ENCODE measurements at places on chromosomes 11 and 22.
A peak's percentile ranks its signal among the peaks of the same experiment; 100 is the strongest.

DNA sequence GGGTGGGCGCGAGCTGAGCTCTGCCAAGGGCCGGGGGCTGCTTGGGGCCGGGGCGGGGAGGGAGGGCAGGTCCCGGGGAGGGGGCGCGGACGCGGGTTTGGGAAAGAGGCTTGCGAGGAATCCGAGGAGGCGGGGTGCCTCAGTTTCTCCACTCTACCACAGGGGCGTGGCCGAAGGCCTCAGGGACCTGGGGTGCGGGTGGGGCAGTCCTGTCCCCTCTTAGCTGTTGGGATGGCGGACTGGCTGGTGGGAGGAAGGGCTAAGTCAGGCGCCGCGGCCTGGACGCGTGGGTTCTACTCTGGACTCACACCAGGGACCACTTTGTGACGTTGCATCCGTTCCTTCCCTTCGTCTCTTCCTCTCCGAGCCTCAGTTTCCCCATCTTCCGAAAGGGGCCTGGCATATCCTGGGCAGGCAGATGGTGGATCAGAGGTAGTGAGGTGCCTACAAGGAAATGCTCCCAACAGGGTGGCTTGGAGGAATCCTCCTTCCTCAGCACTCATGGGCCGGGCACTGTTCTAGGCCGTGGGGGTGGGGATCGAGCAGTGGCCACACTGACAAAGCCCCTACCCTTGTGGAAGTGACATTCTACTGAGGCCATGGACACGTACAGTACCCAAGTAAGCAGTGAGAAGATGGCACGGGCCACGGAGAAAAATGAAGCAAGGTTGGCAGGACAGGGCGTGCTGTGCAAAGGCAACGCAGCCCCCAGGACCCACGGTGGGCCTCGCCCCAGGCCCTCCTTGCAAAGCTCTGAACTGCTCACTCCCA is 13.2 kb downstream of the IGLL1 start:
- DNase-seq = no peak

GRCh38 chr22:46292732-46293131 is 3.9 kb upstream of the GTSE1 start:
- DNase-seq = no peak

DNA sequence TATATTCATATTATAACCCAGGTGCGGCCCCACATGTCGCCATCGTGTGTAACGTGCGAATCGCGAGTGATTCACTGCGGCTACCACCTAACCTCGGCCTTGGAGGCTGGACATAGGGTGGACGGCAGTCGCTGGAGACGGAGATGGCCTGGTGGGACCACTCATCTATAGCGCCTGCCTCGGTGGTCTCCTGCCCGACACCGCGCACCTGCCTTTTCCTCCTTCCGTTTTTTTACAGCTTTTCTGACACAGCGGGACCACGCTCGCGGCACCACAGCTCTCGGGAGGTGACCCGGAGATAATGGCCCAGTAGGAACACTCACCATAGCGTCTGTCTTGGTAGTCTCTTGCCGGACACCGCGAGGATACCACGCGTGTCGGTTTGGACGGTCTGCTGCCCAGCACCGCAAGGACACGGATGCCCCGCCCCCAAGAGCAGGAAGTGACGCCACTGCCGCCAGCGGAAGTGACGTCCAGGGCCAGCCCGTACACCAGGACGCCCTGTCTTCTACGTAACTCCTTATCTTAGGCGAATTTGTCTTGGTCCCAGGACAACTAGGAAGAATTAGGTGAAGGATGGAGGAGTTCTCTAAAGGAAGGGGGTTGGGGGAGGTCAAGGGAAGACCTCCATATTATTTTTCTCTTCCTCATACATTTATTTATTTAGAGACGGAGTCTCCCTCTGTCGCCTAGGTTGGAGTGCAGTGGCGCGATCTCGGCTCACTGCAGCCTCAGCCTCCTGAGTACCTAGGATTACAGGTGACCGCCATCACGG is 6.4 kb downstream of the SNU13 start:
- peak; percentile 88 for DNase-seq

DNA sequence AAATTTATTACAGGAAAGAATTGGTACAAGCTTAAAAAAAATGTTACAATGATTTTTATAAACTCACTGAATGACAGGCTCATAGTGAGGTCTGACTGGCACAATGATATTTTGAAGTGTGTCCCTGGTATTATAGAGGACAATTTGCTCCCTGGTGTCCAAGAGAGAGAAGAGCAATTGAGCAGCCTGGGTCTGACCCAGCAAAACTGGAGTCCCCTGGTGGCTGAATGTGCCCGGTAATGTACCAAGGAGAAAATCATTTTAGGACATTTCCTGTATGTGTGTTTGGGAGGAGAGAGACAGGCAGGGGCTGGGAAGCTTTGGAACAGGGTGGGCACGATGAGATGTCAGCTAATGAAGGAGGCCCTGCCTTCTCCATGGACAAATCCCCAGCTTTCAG is 125.3 kb downstream of the APOL5 start:
- DNase-seq = no peak

DNA sequence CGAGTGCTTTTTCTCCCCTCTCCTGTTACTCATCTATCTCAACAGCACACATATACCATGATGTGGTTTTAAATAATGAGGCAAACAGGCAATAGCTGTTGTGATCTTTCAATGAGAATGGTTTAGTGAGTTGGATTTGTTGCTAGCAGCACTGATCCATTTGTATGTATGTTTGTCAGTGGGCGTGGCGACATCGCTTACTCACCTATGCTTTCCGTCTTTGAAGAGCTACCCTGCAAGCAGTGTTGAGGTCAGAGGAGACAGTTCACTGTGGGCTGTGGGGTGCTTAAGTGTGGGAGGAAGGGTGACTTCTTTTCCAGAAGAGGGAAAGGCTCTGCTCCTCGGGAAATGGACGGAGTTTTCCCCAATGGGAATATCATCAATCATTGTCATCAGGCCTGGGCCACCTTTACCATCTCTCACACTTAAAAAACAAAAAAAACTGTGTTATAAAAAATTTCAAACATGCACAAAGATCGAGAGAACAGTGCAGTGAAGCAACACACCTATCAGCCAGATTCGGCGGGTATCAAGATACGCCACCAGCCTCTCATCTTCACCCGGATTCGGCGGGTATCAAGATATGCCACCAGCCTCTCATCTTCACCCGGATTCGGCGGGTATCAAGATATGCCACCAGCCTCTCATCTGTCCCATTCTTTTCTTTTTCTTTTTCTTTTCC is 83.8 kb downstream of the TBC1D22A start:
- DNase-seq = no peak

DNA sequence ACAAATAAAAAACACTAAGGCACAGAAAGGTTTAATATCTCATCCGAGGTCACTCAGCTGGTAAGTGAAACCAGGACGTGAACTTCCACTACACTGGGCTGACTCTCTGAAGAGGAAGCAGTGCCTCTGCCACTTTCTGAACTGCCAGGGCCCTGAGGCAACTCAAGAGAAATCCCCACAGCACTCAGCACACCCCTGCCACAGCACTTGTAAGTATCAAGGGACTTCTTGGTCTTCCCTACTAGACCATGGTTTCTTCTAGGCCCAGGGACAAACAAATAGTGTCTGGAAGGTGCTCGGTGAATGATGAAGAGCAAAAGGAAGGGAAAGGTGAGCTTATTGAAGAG is 49.7 kb downstream of the RPL27A start:
- DNase-seq = no peak

DNA sequence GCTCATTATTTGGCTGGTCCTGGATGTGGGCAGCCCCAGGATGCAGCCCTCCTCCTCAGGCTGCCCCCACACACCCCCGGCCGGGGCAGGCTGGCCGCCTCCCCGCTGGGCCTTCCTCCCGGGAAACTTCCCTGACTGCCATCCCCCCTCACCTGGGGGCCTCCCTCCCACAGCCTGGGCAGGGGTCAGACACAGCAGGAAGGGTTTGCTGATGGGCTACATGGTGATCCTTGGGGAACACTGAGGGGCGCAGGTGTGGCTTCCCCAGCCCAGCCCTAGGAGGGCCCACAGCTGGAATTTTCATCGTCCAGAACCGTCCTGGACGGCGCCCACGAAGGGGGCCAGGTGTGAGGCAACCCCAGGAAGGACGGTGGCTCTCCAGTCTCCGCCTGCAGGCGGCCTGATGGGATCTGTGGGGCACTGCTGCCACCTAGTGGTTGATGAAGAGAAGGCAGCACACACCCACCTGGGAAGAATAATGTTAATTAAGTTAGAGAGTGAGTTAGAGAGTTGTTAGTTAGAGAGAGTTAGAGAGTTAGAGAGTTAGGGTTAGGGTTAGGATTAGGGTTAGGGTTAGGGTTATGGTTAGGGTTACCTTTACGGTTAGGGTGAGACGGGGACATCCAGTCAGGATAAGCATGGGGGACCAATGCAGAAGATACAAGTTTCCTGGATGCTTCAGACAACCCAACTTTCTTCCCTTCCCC is 75.9 kb upstream of the PRR5 start:
- peak; percentile 84 for DNase-seq

GRCh38 chr11:21892736-21893564 is 299.9 kb upstream of the ANO5 start:
- no peak for DNase-seq

DNA sequence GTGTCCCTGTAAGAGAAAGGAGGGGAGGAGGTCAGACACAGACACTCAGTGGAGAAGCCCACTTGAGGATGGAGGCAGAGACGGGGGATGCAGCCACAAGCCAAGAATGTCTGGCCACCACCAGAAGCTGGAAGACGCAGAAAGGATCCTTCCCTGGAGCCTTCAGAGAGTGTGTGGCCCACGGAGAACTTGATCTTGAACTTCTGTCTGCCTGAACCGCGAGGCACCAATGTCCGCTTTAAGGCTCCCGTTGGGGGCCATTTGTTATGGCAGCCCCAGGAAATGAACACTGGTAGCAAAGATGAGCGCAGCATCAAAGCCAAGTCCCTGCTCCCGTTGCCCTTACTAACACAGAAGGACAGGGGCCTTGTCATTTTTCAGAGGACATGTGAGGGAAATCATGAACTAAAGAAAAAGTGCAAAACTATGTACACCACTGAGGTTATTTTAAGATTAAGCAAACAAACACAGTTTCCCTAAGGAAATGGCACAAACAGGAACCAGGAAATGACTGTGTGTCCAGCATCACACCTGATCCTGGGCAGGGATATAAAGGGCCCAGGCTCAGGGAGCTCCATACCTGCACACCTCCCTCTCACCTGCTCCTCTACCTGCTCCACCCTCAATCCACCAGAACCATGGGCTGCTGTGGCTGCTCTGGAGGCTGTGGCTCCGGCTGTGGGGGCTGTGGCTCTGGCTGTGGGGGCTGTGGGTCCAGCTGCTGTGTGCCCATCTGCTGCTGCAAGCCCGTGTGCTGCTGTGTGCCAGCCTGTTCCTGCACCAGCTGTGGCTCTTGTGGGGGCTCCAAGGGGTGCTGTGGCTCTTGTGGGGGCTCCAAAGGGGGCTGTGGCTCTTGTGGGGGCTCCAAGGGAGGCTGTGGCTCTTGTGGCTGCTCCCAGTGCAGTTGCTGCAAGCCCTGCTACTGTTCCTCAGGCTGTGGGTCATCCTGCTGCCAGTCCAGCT is at the start of gene KRTAP5-6:
Gene KRTAP5-6, plus strand, starts transcription at position 588 of the 963 bp plus-strand sequence. Its CDS starts 51 bp downstream, at position 639.
- DNase-seq = no peak

DNA sequence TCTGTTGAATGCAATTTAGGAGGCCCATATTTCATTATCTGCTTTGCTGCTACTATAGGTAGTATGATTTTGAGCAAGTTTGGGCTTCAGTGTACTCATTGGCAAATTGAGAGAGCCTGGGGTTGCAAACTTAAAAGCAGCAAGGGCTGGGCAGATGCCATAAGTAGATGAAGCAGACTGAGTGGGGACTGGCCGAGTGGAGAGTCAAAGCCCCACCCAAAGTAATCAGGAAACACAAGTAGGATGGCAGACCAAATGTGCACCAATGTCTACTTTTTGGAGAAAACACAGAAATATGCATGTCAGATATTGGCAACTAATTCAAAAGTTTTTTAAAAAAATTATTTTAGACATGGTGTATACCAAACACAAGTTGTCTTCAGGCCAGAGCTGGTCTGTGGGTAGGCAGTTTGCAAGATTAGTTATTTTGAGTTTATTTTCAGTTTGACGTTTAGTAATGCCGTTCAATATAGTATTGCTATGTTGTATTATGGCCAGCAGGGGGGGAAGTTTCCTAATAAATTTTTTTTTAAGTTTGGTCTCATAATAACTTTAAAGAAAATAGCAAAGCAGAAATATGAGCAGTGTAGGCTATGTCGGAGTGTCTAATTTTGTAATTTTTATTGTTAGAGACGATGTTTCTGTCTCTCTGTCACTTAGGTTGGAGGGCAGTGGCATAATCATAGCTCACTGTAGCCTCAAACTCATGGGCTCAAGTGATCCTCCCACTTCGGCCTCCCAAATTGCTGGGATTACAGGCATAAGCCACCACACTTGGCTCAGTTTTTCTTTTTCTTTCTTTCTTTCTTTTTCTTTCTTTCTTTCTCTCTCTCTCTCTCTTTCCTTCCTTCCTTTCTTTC is 105.1 kb downstream of the HIPK3 start:
- peak; percentile 53 for DNase-seq

DNA sequence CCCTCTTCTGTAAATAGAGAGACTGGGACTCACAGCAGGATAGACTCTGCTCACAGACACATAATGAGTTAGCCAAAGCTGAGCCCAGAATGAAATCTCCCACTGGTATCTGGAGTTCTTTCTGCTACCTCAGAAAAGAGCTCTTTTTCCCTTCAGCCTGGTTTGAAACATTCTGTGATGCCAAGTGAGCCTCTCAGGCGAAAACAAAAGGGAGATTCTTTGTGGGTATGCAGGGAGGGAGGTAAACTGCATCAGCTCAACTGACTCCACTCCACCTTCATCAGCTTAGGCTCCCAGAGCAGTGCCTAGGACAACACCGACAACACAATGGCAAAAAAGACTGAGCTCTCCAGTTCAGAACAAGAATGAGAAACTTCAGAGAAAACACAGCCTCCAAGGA is 55.1 kb upstream of the SCUBE2 start:
- DNase-seq = no peak

DNA sequence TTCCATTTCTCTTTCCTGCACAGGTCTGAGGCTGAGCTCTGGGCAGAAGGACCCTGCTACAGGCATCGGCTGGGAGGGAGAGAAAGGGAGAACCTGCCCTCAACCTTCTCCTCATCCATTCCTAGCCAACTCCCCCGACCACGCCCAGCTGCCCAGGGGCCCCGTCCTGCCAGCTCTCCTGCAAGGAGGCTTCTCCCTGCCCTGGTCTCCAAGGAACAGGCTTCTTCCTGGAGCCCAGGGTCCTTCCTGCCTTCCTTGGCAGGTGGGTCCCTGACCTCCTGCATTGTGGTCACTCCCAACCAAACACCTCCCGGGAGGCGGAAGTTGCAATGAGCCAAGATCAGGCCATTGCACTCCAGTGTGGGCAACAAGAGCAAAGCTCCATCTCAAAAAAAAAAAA is 12.5 kb upstream of the HMOX1 start:
- DNase-seq = no peak

DNA sequence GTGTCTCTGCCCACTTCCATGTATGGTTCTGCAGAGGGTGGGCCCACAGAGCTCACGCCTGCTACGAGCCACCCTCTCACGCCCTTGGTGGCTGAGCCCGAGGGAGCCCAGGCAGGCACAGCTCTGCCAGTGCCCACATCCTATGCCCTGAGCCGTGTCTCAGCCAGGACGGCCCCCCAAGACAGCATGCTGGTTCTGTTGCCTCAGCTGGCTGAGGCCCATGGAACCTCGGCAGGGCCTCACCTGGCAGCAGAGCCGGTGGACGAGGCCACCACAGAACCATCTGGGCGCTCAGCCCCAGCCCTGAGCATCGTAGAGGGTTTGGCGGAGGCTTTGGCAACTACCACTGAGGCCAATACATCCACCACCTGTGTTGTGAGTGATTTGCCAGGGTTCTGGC is 64.0 kb downstream of the OTOG start:
- no peak for DNase-seq

GRCh38 chr22:24485170-24485569 is 10.0 kb upstream of the UPB1 start:
- no peak for DNase-seq

- DNase-seq = no peak
These were observed 50.9 kb upstream of the CDON start for GRCh38 chr11:126113515-126113957.

All from CD4-positive, alpha-beta T cell treated with Interleukin-10 for 1 hour (primary cell).